ENCODE measurements at places on chromosomes 1 and 21. TPM values are rescaled to one million over a fixed set of nuclear protein-coding genes. Genes with fewer than 3 reads are reported as not detected.

ODR4 gene
- 18.1 TPM for total RNA-seq

OR6K6 gene
- total RNA-seq = not detected

TMCC2 gene
- total RNA-seq = 13.6 TPM

PWP2 gene
- 8.6 TPM for total RNA-seq

CAMSAP2 gene
- 26.5 TPM for total RNA-seq

TNNT2 gene
- total RNA-seq = not detected

RPTN gene
- total RNA-seq = not detected

RAB13 gene
- total RNA-seq = 57.3 TPM

LEMD1 gene
- 19.4 TPM for total RNA-seq

C4BPA gene
- total RNA-seq = not detected

MCOLN3 gene
- total RNA-seq = 1.5 TPM

TSACC gene
- total RNA-seq = 3.5 TPM

SUSD4 gene
- total RNA-seq = 0.07 TPM

C8A gene
- total RNA-seq = not detected

REN gene
- total RNA-seq = not detected

VWA5B1 gene
- total RNA-seq = 0.26 TPM

TNFRSF1B gene
- 2.4 TPM for total RNA-seq

CLCNKB gene
- 2.4 TPM for total RNA-seq

CFHR1 gene
- not detected for total RNA-seq

CDC42BPA gene
- total RNA-seq = 32.4 TPM

MMP23B gene
- total RNA-seq = 11.9 TPM

LCE1F gene
- total RNA-seq = not detected

RAD54L gene
- 42.2 TPM for total RNA-seq

SNIP1 gene
- total RNA-seq = 18.5 TPM

RGS2 gene
- total RNA-seq = 36.4 TPM

BEND5 gene
- 13.1 TPM for total RNA-seq

DMRTA2 gene
- total RNA-seq = 0.10 TPM

IL24 gene
- total RNA-seq = not detected

CELA3B gene
- total RNA-seq = not detected

MCOLN2 gene
- 0.70 TPM for total RNA-seq

IFNAR2 gene
- total RNA-seq = 3.6 TPM

RGS1 gene
- 0.07 TPM for total RNA-seq

FYB2 gene
- not detected for total RNA-seq

ITSN1 gene
- 88.6 TPM for total RNA-seq

KCNA3 gene
- 0.59 TPM for total RNA-seq

COL24A1 gene
- 0.21 TPM for total RNA-seq

DIRAS3 gene
- total RNA-seq = 0.10 TPM

FCER1G gene
- total RNA-seq = 0.35 TPM

SLFNL1 gene
- not detected for total RNA-seq

FNDC7 gene
- total RNA-seq = 0.33 TPM

SAMSN1 gene
- total RNA-seq = 0.90 TPM

FAM163A gene
- total RNA-seq = 0.11 TPM

SLC44A5 gene
- 8.0 TPM for total RNA-seq

FAM177B gene
- not detected for total RNA-seq

ANXA9 gene
- total RNA-seq = 1.6 TPM

DISP3 gene
- 5.8 TPM for total RNA-seq

FOXO6 gene
- total RNA-seq = 1.00 TPM

LRRC39 gene
- 0.52 TPM for total RNA-seq

SHE gene
- total RNA-seq = 0.55 TPM
